ENCODE measurements at places on chromosomes 3 and 15.

- no peak for DNase-seq
These were observed 3.9 kb downstream of the XPC start for GRCh38 chr3:14174483-14174882.

GRCh38 chr3:54653456-54654195, 274.2 kb downstream of the LRTM1 start:
- no peak for DNase-seq

GRCh38 chr15:100909989-100910955, 8.9 kb upstream of the LRRK1 start:
- DNase-seq: no peak

DNA sequence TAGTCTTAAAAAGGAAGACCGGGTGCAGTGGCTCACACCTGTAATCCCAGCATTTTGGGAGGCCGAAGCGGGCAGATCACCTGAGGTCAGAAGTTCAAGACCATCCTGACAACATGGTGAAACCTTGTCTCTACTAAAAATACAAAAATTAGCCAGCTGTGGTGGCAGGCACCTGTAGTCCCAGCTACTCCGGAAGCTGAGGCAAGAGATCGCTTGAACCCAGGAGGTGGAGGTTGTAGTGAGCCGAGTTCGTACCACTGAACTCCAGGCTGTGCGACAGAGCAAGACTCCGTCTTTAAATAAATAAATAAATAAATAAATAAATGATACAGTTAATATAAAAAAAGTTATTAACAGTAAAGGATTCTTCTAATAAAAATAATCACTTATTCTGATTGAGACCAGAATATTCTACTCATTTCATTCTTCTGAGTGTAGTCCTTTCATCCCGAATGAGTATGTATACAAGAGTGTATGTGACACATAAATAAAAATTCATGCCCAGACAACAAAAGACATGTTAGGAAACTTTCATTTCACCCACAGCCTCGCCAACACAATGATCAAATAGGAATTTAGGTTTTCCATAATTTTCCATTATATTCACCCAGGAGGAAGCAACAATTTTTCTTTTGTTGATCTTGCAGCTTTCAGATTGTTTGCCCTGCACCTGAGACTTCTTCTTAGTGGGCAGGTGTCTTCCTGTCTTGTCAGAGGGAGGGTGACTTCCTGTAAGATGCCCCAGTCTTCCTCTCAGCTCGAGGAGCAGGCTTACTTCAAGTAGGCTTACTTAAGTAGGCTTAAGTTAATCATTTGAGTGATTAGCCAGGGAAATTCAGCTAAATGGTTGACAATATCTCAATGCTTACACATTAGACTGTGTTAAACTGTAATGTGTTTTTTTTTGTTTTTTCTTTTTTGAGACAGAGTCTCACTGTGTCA, 7.8 kb upstream of the NUP210 start:
- no peak for DNase-seq

DNA sequence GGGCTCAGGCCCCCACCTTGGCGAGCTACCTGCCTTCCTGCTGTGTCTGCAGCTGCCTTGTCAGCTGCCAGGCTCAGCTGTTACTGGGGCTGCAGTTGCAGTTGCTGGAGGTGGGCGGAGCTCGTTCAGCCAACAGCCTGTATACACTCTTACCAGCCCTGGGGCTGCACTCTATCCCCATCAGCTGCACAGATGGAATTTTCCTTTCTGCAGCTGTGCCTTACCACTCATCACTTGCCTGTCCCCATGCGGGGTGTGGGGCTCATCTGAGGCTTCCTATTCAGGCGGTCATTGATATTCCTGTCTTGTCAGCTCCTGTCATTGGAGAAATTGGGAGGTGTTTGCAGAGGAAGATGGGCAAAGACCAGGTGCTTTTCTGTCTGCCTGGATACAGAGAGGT, 9.1 kb upstream of the SYN2 start:
- DNase-seq: no peak

DNA sequence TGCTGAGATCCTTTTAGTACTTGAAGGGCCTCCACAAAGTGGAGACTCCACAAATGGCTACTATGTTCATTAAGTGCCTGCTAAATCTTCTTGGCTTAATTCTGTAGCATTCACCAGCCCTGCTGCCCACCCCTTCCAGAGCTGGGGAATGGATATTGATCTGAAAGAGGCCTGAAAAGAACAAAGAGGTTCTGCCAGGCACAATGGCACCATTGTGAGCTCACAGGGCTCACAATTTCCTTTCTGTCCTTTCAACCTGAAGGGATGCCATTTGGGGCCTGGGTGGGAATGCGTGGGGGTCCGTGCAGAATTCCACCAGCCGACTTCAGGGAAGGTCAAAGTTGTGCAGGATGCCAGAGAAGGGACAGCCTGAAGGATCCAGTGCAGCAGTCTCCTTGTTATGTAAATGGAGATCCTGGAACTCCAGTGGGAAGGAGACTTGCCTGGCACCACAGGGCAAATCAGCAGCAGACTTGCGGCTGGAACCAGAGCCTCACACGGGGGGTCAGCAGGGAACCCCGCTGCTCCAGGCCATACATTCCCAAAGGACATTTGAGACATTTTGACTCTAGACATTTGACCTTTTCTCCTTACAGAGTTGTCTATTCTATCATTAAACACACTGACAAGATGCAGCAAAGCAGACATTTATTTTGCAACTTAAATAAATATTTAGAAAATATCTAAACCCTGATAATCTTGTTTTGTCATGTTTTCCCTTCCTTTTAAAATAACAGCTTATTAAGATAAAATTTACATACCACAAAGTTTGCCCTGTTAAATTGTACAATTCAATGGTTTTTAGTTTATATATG, 21.5 kb upstream of the MORF4L1 start:
- DNase-seq: no peak

DNA sequence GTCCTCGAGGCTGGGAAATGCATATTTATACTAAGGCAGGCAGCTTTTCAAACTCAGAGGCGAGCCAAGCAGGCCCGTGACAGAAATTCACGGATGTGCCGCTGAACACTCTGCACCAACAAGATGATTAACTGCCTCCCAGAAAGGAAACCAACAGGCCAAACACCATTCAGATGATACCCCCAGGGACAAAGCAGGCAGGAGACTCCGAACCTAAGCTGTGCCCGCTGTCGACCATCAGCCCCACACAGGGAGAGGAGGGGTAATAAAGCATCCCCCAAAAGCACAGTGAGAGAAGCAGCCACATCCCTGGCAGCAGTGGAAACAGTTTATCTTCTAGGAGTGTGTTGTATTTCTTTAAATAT, 31.8 kb downstream of the ADAMTS17 start:
- DNase-seq: no peak
